ENCODE measurements at places on chromosomes 11 and 22.

DNA sequence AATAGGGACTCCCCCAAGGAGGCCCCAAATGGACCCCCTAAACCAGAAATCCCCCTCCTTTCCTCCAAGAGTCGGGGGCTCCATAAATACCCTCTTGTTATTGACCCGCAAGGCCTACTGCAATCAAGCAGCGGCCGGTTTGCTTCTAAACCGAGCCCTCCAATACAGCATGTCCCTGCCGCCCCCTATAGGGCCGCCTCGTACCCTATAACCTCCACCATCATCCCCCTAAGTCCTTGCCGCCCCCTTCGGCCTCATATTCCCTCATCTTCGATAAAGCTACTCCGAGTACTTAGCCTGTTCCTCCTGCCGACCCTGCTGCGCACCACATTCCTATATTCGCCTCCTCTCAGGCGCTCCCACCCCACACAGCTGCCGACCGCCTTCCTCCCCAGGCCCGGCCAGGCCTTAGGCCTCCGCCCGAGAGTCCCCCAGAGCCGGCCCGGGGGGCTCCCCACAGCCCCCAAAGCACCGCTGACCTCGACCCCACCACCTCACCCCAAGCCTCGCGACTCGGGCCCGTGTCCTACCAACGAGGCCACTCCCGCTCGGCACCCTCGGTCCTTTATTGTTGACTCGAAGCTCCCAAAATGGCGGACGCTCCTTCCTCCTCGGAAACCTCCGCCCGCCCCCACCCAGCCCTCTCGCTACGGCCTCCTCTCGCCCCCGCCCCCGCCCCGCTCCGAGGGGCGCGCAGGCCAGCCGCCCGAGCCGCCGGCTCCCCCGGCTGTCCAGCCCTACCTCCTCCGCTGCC lies 430 bp downstream of the DDX6 start:
- DNase-seq = no peak

DNA sequence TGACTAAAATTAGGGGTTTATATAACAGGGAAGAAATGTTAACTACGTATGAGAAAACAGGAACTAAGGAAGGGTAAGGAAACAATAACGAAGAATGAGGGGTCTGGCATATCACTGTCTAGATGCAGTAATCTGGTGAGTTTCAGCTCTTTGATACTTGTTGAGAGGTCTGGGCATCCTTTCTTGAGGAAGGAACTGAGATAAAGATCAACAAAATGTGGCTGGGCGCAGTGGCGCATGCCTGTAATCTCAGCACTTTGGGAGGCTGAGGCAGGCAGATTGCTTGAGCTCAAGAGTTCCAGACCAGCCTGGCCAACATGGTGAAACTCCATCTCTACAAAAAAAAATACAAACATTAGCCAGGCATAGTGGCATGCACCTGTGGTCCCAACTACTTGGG lies 2.7 kb downstream of the DCDC1 start:
- DNase-seq = no peak

GRCh38 chr22:39999144-39999757 lies 4.5 kb downstream of the FAM83F start:
- no peak for DNase-seq

DNA sequence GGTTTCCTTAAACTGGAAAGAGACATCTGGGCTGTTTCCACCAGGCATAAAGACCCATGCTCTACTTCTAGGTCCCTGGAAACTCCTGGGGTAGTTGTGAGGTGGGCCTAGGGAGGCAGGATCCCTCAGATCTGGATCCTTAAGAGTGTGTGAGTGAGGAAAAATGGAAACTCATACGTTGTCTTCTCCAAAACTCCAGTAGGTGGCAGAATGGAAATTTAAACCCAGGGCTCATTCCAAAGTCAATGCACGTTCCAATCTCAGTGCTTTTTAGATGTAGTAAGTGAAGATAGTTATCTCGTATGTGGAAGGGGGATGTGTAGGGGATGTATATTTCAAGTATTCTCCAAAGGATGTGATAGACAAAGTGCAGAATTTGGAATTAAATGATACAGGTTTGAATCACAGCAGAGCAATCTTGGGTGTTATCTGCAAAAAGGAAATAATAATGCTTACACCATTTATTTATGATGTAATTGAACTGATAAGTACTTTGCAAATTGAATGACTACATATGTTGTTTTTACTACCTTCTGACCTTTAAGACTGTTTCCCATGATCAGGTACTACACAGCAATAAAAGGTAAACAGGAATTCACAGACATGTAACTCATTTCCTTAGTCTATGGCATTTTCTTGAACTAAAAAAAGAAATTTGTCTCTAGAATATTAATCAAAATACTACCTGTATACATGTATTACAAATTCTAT lies 13.1 kb upstream of the MMP1 start:
- DNase-seq = no peak

GRCh38 chr22:49770547-49771265 lies 57.0 kb downstream of the BRD1 start:
- DNase-seq = no peak

DNA sequence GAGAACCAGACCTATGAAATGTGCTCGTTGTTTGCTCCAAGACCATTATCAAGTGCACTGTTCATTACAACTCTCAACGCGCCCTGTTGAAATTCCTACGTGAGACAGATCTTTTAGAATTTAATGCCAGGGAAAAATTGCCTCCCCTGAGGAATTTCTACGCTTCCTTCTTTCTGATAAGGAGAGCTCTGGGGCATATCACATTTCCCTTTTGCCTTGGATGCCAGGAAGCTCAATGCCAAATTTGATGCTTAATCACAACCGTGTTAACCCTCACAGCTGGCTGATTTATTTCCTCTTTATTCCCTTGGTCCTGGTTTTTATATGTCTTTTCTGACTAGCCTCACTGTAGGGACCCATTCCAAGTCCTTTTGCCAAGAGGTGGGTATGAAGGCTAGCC lies 109.4 kb downstream of the MICAL2 start:
- DNase-seq = no peak

Measured in cortex of kidney (tissue), 1 donor.